ENCODE measurements at places on chromosomes 3 and 15.

- no peak for DNase-seq
Observed at GRCh38 chr3:119184796-119185570, 11.6 kb downstream of the UPK1B start.

GRCh38 chr3:68931406-68932149 is 769 bp downstream of the TAFA4 start:
- no peak for DNase-seq

GRCh38 chr3:34056181-34056910 is 257.9 kb downstream of the PDCD6IP start:
- DNase-seq = no peak

DNA sequence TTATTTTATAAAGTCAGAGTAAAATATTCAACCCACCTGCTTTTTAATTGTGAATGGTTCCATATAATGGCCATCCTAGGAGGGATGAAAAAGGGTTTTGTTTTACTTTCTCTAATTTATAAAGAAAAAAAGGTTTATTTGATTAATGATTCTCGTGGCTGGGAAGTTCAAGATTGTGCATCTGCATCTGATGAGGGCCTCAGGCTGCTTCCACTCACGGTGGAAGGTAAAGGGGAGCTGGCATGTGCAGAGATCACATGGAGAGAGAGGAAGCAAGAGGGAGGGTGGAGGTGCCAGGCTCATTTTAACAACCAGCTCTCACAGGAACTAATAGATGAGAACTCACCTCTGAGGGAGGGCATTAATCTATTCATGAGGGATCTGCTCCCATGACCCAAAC is 27.7 kb upstream of the TRA2B start:
- no peak for DNase-seq

- DNase-seq = no peak
Observed at GRCh38 chr3:128770387-128770786, 44.4 kb downstream of the RAB7A start.

DNA sequence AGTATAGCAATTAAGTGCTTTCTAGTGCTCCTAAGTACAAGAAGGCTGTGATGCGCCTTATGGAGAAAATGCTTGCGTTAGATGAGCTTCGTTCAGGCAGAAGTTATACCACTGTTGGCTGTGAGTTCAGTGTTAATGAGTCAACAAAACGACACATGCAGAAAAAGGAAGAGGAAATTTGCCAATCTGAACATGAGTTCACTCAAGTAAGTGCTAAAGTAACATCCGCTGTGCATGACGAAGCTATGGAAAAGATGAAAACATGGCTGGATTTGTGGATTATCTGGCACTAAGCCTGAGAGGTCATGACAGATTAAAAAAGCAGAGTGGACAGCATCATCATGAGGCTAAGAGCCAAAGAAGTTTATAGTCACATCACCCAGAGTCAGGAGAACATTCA is 36.9 kb downstream of the SH3BP5 start:
- DNase-seq = no peak

DNA sequence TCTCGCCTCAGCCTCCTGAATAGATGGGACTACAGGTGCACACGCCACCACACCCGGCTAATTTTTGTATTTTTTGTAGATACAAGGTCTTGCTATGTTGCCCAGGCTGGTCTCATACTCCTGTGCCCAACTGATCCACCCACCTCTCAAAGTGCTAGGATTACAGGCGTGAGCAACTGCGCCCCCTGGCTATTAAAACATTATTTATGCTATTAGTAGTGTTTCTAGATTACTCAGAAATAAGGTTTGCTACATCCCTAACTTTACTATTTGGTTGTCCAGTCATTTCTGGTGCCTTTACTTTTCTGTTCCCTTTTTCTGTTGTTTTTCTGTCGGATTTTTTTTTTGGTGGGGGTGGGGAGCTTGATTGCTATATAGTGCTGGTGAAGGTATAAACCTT is 393.6 kb upstream of the TPM1 start:
- no peak for DNase-seq

GRCh38 chr3:55467099-55467498 is 20.0 kb downstream of the WNT5A start:
- DNase-seq = no peak

GRCh38 chr15:64687172-64687571 is 88.2 kb downstream of the RBPMS2 start:
- no peak for DNase-seq

DNA sequence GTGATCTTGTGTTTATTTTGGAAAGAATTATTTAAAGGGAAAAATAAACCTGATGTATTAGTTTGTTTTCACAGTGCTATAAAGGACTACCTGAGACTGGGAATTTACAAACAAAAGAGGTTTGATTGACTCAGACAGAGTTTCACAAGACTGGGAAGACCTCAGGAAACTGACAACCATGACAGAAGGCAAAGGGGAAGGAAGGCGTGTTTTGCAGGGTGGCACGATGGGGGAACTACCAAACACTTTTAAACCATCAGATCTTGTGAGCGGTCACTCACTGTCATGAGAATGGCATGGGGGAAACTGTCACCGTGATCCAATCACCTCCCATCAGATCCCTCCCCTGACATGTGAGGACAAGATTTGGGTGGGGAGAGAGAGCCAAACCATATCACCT is 87.0 kb downstream of the TP63 start:
- no peak for DNase-seq

- no peak for DNase-seq
Observed at GRCh38 chr3:179348325-179349013, 960 bp downstream of the MFN1 start.

DNA sequence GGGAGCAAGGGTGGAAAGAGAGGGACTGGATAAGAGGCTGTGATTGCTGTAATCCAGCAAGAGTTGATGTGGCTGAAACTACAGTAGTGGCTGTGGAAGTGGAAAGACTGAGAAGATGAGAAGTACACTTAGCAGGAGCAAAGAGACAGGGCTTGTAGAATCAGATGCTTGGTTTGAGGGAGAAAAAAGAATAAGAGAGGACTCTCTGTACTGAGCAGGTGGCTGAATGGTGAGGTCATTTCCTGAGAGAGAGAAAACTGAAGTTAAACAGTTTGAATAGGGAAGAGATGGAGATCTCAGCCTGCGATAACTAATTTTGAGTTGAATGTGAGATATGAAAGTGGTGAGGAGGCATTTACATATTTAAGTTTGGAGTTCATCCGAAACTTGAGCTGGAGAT is 95.8 kb upstream of the SLC25A36 start:
- no peak for DNase-seq

DNA sequence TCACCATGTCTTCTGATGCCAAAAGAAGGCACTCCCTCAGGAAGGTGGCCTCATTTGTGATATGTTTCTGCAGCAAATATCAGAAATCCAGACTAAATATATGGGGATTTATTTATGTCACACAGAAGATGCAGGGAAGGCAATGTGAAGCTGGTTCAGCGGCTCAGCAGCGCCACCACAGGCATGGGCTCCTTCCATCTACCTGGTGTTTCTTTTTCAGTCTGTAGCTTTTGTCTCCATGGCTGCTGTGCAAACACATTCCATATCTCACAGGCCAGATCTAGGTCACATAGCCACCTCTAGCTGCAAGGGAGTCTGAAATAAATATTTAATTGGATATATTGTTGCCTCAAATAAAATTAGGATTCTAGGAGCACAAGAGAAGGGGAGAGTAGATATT is 502.1 kb upstream of the IL12A start:
- no peak for DNase-seq

DNA sequence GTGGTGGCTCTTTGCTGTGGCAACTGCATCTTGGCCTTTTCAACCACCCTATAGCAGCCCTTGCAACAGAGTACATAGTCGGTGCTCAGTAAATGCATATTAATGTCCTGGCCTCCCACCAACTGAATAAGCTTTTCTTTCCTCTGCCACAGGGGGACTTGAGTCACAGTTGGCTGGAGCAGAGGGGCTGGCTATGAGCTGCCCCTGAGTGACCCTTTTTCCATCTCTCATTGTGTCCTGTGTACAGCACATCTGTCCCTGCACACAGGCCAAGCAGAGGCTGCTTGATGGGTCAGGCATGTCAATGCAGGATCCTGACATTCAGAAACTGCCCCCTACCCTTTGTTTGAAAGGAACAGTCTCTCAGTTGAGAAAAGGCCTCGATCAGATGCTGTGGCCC is 22.4 kb downstream of the SPSB4 start:
- DNase-seq = no peak

DNA sequence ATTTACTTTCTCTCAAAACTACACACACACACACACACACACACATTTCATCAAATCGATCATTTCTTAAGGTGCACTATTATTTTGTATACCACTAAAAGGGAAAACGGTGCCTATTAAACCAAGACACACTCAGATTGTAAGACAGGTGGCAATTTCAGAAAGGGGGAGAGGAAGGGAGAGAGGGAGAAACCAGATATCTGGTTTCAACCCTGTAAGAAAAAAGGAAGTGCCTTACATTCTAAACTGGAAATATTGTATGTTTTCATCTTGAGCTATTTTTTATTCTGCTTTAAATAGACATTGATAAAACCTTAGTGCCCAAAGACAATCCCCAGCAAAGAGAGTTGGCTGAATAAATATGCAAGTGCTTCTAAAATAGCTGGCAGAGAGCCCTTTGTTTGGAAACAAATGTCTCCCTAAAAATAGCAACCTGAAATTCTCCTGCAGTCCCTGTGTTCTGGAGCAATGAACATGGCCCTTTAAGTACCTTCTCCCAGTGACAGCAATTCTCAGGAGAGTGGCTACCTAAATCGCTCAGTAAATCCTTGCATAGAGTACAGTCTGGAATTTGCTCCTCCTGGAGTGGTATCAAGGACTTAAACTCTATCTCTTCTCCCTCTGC is 85.7 kb downstream of the RARB start:
- no peak for DNase-seq

DNA sequence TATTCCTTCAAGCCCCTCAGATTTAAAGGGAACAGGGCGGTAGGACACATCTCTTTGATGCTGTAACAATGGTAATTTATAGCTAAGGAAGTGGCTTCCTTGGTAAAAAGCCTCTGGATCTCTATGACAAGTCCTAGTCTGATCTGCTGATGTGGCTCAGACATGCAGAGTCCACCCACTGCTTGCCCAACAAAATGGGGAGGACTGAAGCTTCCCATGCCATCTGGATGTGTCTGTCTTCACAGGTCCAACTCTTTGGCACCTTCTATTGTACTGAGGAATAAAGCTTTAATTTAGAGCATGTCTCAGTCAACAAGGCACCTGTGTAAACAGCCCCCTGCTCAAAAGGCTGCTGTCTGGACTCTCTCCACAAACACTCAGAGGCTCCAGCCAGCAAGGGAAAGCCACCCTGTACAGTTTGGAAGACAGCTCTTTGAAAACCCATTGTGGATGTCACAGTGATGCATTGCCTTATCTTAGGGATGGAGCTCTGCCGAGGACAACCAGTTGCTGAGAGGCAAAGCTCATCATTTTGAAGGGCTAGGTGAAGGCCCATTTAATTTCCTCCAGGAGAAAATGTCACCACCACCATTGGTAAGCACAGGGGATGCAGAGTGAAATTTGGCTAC is 348.6 kb upstream of the GRM7 start:
- no peak for DNase-seq
